Brain (organoid and tissue), 16 donors: ENCODE measurements at places on chromosomes 11 and 22.

- no peak for DNase-seq
These were observed 41.0 kb downstream of the CD82 start for GRCh38 chr11:44606472-44606871.

- peak; percentile 60 for DNase-seq
These were observed 2171.4 kb downstream of the LRRC4C start for GRCh38 chr11:39288011-39288410.

DNA sequence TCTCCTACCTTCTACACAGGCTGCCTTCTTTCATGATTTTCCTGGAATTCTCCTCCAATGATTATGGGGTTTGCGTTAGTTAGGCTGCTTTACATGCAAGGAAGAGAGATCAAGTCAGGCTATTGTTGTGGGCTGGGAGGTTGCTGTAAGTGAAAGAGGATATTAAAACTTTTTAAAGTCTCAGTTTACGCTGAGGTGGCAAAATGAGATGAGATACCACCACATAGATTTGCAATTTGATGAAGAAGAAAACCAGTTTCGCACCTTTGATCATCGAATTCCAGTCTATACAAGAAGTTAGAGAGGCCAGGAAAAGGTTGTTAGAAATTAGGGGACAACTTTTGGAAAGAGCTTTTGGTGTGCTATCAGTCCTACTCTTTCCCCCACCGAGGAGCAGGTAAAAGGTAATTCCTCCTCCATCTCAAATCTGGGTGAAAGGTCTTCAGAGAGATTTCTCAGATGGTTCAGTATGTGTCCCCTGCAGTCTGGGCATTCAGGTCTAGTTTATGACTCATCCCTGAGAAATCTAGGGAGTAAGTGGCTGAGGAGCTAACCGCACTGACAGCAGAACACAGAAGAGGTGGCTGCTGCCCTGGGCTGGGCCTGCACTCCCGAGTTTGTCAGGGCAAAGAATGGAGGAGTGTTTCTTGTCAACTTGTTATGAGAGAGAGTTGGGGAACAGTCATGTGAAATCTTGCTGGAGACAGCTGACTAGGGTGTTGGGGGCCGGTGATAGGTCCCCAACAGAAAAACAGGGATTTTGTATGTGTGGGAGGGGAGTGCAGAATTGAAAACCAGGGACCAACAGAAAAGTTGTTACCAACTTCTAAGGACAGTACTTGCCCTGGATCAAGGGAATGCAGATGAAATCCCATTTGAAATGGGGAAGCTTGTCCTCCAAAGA is 34.7 kb downstream of the CCDC83 start:
- no peak for DNase-seq

GRCh38 chr11:126821827-126822226 is 178.7 kb downstream of the KIRREL3 start:
- no peak for DNase-seq

DNA sequence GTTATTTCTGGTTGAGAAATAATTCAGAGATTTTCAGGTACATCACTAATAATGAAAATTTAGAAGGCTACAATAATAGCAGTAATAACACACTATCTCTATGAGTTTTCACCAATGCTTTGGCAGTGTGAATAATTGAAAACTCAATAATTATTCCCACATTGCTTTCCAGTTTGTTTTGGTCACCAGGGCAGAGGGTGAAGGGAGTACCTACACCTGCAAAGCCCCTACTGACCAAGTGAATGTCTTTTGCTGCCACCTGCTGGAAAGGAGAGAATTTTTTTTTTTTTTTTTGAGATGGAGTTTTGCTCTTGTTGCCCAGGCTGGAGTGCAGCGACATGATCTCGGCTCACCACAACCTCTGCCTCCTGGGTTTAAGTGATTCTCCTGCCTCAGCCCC is 3.2 kb downstream of the NELL1 start:
- DNase-seq = no peak

DNA sequence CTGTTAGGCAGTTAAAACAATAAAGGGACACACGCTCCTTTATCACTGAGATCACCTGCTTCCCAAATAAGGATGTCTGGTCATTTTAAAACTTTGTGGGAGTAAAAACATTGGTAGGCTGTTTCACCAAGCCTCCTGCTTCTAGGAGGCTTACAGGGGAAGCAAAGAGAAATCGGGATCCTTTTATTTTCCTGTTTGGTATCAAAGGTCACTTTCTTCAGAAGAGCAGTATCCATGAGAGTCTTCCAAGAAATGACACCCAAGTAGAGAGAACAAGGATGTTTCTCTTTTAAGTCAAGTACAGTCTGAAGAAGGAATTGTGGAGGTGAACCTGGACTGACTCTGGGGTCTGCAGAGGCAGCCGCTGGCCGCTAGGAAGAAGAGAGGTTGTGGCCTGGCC is 36.9 kb upstream of the BID start:
- DNase-seq = no peak

GRCh38 chr22:48757581-48757980 is 1070.1 kb downstream of the BRD1 start:
- no peak for DNase-seq

DNA sequence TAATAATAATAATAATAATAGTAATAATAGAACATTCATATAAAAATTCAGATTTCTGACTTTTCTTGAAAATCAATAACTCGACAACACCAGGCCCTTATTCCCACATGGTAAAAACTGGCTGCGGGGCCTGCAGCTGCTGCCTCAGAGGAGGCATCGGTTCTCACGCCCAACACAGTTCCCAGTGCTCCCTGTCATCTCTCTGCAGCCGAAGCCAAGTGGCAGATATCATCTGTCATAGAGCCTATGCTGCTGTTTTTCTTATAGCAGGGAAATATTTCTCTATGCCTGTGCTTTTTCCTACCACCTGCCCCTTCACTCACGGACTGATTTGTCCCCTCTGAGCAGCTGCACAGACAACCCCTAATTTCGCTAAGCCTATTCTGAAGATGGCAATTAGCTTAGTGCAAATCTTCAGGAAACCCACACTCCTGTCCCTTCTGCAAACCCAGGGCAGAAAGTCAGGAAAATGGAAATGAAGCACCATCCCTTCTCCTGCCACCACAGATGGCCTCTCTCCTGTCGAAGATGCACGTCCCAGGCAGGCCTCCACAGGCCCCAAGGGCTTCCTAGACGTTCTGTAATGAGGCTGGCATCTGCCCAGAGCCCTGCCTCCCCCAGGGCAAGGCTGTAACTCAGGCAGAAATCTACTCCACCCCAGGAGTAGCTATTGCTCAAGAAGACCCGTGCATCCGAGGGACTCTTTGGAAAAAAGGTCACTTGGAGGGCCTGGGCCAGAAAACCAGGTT is 66.7 kb downstream of the SYN3 start:
- DNase-seq = peak; percentile 20

- DNase-seq = no peak
These were observed 12.4 kb downstream of the C1QTNF6 start for GRCh38 chr22:37175414-37176281.

DNA sequence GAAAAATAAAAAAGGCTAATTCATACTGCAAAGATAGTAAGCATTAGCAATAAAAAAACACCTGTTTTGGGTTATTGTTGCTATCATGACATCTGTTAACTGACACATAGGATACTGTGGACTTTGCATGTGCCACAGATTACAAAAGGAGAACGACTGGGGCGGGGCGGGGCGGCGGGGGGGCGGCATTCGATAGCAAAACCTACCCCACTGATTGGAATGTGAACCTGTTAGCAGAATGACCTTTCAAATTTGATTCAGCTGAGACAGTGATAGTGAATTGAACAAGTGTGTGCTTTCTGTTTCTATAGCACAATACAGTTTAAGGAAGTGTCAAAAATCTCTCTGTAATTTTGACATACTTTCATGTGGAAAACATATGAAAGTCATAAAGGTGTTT is 14.9 kb downstream of the MMP20 start:
- DNase-seq = no peak

DNA sequence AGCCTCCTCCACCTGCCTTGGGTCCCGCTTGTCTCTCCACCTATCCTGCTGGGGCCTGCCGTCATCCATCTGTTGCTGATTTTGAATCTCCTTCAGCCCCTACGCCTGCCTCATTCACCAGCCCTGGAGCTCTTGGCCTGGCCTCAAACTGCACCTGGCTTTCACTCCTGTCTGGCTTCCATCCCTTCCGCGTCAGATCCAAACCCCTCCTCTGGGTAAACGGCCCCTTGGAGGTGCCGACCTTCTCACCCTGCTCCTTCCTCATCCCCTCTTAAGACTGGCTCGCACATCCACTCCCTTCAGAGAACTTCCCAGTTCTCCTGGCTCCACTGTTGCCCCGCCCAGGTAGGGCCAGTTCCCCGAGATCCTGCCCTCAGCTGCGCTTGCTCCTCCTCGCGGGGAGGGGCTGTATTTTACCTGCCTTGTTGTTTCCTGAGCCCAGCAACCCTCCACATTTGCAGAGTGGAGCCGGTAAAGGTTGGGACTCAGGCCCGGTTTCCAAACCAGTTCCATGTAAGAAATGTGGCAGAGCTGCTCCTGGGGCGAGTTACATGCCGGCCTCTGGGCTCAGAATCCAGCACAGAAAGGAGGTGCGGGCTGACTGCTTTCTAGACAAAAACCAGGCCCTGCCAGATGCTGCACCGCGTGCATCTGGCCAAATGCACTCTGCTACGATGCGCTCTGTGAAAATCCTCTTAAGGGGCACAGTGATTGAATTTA is 13.9 kb upstream of the SHANK2 start:
- DNase-seq = no peak

DNA sequence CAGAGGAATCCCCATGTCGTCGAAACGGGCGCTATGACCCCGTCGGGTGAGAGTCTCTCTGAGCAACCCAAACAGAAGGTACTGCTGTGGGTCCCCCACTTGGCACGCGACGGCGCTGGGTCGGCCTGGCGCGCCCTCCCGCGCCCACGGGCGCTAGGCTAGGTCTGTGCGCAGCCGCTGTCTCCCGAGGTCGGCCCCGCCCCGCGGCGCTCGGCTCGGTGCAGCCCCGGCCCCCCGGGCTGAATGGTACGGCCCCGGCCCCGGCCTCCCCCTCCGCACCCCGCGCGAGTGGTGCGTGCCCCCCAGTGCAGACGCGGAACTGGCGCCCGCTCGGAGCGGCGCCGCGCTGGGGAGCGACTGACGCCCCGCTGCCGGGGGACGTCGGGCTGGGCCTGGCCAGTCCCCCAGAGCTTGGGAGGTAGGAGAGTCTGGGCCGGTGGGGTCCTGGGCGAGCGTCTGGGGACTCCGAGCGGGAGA is at the start of gene MADD:
MADD (plus strand) TSS at position 305 of the 477 bp plus-strand sequence.
- peak; percentile 88 for DNase-seq

DNA sequence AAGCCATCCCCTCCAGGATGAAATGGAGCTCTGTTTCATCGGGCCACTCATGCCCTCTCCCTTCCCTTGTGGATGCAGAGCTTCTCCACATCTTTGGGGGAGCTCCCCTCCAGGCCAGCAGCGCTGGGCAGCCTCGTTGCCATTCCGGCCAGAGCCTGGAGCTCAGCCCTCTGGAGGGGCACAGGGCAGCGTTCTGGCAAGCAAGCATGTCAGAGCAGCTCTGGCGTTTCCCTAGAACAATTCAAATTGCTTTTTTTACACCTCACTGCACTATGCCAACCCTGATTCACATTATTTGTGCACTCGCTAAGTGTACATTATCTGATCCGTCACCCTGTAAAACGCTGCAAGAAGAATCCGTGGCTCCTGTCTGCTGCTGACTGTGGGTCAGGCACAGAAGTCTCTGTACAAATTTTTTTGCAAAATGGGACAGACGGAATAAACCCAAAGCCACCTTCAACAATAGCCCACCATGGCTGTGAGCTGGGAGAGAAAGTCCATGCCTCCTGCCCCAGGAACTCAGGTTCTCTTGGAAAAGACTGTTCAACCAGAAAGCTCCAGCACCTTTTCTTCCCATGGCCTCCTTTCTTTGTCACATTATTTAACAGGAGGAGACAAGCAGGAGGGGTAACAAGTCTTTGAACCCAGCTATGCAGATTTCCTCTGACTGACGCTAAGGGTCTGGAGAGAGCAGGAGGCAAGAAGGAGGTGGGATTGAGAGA is 139.5 kb upstream of the CADM1 start:
- DNase-seq = peak; percentile 28

DNA sequence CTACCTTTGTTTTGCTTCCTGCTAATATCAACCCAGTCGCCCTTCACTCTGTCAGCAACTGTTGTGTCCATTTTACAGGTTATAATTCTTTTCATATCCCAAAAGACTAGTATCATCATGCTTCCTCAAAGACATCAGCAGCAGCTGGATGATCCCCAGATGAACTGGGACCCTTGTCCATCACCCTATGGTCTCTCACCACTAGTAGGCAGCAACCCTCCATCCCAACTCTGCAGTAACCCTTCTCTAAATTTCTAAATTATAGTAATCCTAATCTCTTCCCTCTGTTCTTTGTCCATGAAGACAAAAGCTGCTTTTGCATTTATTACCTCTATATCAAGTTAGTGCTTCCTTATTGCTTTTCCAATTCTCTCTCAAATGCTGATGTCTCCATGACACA is 1025.8 kb downstream of the FAM181B start:
- no peak for DNase-seq

DNA sequence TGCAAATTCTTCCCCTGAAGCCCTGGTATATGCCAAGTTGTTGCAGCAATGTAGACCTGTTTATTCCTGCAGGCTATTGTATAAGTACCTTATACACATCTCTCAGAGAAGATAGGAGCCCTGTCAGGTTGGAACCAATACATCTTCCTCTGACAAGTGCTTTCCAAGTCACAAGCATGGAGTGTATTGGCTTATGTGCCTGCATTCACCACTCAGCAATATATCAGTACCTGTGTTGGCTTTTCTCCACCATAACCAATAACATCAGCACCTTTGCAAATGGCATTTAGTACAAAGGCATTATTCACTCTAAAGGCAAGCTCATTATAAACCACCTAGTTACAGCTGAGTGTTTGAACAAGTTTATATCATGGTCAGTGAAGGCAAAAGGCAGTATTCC is 611.7 kb upstream of the CNTN5 start:
- no peak for DNase-seq

GRCh38 chr11:13926981-13927380 is 35.5 kb upstream of the SPON1 start:
- no peak for DNase-seq

GRCh38 chr11:60307507-60308195 is 19.4 kb upstream of the MS4A6E start:
- no peak for DNase-seq

- no peak for DNase-seq
These were observed 563 bp upstream of the PSMA1 start for GRCh38 chr11:14520747-14521151.

DNA sequence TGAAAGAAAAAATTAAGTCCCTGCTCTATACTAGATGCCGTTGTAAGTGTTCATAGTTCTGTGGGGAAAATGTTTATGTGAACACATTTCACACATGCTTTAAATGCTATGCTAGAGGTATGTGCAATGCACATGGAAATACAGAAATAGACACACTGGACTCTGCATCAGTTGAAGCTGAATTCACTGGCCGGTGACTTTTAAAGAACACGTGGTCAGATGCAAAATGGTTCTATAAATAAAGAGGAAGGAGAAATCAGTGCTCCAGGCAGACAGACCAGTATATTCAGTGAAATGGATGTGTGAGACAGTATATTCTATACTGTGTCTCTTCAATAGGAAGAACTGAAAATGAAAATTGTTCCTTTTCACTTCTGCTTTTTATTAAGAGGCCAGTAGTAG is 29.9 kb downstream of the TRPC6 start:
- DNase-seq = no peak

GRCh38 chr11:63888170-63889086 is 28.5 kb downstream of the RCOR2 start:
- DNase-seq = no peak
